Activated CD8-positive, alpha-beta T cell treated with anti-CD3 and anti-CD28 coated beads for 36 hours (primary cell): ENCODE measurements at places on chromosomes 16 and 17. TPM values are rescaled to one million over a fixed set of nuclear protein-coding genes. Genes with fewer than 3 reads are reported as not detected.

- no peak for DNase-seq
These were observed 255.9 kb upstream of the PMFBP1 start for GRCh38 chr16:72427783-72428331.

Gene SNAI3
- total RNA-seq = 5.3 TPM

- peak; percentile 66 for DNase-seq
These were observed 14.4 kb upstream of the GPRC5B start for GRCh38 chr16:19898924-19899604.

DNA sequence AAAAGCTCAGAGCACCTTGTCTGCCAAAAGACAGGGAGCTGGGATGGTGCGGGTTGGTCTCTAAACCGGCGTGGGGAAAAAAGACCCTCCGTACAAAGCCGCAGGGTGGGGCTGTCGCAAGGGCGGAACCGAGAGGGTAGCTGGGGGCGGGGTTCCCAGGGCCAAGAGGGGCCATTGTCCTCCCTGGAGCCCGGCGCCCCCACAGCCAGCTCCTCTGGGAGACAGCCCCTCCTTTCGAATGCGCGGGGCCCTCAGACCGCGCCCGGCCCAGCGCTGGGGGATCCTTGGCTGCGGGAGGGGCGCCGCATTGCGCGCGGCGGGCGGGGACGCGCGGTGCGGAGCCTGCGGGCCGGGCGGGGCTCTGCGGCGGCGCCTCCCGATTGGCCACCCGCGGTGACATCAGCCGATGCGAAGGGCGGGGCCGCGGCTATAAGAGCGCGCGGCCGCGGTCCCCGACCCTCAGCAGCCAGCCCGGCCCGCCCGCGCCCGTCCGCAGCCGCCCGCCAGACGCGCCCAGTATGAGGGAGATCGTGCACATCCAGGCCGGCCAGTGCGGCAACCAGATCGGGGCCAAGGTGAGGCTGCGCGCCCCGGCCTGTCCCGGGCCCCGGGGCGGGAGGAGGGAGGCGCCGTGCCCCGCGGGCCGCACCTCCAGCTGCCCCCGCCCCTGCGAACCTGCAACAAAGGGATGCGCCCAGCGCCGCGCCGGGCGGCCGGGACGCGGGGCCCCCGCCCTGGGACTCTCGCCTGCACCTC, at the start of gene TUBB3:
Gene TUBB3 (plus strand): TSS at position 459 of the 756 bp plus-strand sequence. CDS start 60 bp downstream, at position 519.
- peak; percentile 60 for DNase-seq

- DNase-seq = no peak
These were observed 22.4 kb upstream of the SEC14L1 start for GRCh38 chr17:77118251-77118928.

DNA sequence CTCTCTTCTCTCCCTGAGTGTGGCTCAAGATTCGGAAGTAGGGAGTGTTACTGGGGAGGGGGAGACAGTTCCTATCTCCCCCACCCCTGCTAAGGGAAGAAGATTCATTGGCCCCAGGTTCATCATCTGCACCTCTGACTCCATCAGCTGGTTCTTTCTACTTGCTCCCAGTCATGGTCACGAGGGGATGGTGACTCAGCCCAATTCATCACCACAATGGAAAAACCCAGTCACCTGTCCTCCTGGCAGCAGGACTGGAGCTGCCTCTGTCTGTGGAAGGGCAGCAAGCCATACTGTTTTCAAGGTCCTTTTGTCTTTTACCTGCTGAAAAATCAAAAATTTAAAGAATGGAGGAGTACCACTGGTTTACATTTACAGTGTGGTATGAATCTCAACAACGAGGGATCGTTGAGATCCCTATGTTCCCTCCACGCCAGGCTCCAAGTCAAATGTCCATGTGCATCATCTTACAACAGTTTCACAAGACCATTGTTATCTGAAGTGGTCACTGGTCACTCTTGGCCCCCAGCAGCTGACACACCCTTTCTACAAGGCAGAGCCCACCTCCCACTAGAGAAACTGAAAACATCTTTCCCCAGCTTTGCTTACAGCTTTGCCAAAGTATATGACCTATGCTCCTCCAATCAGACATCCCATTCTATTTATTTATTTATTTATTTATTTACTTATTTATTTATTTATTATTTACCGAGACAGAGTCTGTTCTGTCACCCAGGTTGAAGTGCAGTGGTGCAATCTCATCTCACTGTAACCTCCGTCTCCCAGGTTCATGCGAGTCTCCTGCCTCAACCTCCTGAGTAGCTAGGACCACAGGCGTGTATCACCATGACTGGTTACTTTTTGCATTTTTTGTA, 40.4 kb upstream of the NDRG4 start:
- peak; percentile 87 for DNase-seq

Gene FBXW10
- total RNA-seq = not detected

- DNase-seq = no peak
These were observed 4.5 kb upstream of the TMEM235 start for GRCh38 chr17:78226759-78227454.

DNA sequence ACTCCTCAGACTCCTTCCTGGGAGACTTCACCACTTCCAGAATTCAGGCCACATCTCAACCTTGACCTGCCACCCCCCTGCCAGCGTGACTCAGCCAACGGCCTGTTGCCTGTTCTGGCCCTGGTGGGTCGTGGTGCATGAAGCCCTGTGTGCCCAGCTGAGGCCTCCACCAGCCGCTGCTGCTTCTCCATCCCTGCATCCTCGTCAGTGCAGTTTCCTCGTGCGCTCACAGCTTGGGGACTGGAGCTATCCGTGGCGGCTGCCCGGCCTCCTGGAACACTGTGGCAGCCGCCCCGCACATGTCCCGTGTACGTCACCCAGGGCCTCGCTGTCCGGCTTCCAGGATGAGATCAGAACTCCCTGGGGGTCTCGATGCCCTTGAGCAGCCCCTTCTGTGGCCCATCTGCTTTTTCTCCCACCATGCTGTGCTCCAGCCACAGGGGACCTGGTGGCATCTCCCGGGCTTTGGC, 8.0 kb upstream of the TEDC2 start:
- no peak for DNase-seq

DNA sequence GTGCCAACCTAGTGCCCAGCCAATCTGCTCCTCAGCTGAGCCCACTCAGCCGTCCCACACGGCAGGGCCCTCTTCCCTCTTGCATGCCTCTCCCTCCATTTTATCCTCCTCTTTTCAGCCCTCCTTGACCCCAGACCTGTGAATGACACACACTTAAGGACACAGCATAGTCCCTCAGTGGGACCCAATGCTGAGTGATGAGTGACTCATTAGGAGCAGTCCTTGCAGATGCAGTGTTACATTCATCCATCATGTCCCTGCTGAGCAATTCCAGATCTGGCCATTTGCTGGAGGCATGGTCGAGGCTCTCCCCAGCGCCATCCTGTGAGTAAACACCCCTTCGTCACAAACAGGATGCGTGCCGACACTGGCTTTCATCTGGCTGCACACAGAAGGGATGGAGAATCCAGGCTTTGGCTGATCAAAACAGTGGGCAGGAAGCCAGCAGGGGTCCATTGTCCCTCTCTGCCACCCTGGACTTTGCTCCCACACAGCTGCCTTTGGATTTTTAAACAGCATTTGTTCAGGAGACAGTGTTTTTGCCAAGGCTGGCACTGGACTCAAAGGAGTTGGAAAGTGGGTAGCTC, 122.6 kb downstream of the AXIN2 start:
- DNase-seq = no peak

- no peak for DNase-seq
These were observed 64.4 kb downstream of the MAP2K6 start for GRCh38 chr17:69478916-69479315.

Gene KIF2B
- total RNA-seq = not detected

- no peak for DNase-seq
These were observed 99.0 kb downstream of the PRKCA start for GRCh38 chr17:66401364-66401763.

- DNase-seq = no peak
These were observed 499.1 kb upstream of the CDH5 start for GRCh38 chr16:65867276-65867960.

Gene TMEM238L
- total RNA-seq = not detected

GRCh38 chr17:77425791-77426641, 285.2 kb downstream of the SEC14L1 start:
- peak; percentile 82 for DNase-seq

GRCh38 chr17:30975042-30975820, 4.4 kb downstream of the RNF135 start:
- DNase-seq = no peak

GRCh38 chr16:57186872-57187854, 1.0 kb downstream of the RSPRY1 start:
- peak; percentile 37 for DNase-seq

Gene HEXIM2
- total RNA-seq = 4.2 TPM

- no peak for DNase-seq
These were observed 26.1 kb downstream of the CDR2 start for GRCh38 chr16:22348291-22348690.

Gene KRT40
- total RNA-seq = not detected

Gene TIGD7
- 4.0 TPM for total RNA-seq

DNA sequence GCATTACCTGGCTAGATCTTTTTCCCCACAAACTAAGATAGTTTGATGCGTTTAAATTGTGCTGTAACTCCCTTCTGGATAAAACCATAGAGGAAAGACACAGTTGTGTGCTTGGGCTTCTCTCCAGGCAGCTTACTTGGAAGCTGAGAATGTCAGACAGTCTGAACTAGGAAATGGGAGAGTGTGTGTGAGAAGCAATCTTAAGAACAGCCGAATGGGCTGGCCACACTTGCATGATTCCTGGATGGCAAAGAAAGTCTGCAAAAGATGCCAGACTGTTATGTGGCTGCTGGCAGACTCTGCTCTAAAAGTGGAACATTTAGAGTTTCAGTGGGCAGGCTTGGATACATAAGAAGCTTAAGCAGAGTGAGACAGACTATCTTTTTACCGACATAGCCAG, 384.3 kb upstream of the PSMD7 start:
- no peak for DNase-seq

Gene NEUROD2
- not detected for total RNA-seq

GRCh38 chr16:71425746-71426068, 16.1 kb downstream of the TLE7 start:
- DNase-seq = no peak

DNA sequence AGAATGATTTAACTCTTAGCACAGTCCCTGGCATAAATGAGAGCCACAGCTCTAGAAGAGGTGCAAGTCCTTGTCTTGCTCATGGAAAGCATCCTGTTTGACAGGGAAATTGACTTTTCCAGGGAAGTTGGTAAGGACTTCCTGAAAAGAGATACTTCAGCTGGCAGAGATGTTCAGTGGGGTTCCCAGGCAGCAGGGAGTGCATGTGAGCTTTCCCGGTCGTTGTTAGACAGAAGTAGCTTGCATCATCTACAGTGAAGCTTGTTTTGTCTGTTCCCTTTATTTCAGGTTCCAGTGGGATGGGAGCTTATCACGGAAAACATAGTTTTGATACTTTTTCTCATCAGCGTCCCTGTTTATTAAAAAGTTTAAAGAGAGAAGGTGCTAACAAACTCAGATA, 22.9 kb downstream of the ALDH3A2 start:
- no peak for DNase-seq

DNA sequence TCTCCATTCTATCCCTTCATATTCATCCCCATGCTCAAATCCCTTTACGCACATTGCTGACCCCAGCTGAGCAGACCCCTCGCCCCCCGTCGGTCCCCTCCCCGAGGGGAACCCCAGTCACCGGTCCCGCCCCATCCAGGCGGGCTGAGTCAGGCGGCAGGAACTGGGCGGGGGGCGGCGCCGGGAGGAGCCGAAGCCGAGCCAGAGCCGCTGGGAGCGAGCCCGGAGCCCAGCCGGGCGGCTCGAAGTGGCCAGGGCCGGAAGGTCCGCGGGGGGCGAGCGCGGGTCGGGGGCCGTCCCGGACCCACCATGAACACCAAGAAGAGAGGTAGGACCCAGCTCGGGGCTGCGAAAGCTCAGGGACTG, 8.6 kb downstream of the RIPOR1 start:
- peak; percentile 60 for DNase-seq

DNA sequence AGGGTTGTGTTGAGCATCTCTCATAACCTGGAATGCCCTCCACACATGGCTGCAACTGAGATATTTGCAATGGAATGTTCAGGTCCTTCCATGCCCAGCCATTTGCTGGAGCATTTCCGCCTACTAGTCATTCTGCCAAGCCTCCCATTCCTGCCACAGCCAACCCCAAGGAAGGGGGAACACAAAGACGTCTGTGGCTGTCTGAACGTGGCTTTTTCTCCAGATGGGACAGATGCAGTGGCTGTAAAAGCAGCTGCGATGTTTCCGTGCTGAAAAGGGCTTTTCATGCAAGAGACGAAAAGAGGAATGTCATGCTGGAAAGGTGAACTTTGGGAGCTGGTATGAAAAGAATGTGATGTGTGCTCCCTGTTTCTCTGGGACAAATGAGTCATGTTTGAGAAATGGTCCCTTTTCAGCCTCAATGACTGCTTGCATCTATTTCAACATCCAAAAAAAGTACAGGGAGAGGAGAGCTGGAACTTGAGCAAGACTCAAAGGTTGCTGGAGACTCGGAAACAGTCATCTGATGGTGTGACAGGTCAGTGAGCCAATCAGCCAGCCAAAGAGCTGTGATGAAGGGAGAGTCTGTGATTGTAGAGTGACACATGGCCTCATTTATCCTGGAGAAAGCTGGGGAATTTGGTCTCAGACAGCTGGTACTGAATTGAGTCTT, 208.9 kb downstream of the SHISA9 start:
- DNase-seq = no peak

Gene GNAO1
- total RNA-seq = 2.3 TPM

DNA sequence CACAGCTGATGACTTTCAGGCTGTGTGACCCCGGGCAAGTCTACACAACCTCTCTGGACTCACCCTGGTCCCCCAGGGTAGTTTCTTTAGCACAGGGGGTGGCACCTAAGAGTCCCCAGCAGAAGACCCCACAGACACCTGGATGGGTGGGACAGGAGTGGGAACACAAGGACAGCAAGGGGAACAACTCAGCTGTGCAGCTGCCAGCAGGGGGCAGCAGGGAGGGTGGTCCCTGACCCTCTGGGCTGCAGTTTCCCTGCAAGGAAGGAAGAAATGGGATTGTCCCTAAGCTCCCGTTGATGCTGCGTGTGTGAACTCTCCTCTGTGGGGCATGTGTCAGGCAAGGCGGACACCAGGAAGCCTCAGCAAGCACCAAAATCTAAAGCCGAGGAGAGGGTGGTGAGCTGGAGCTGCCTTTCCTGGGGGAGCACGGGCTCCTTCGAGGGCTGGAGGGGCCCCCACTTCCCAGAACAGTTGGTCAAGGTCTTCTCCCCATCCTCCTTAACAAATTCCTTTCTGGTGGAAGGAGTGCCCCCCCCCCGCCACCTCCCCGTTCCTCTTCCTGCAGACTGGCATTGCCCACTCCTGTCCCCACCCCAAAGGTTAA, 24.1 kb upstream of the CDH5 start:
- DNase-seq = peak; percentile 43

GRCh38 chr16:47895146-47895545, 260.6 kb downstream of the ABCC12 start:
- no peak for DNase-seq

DNA sequence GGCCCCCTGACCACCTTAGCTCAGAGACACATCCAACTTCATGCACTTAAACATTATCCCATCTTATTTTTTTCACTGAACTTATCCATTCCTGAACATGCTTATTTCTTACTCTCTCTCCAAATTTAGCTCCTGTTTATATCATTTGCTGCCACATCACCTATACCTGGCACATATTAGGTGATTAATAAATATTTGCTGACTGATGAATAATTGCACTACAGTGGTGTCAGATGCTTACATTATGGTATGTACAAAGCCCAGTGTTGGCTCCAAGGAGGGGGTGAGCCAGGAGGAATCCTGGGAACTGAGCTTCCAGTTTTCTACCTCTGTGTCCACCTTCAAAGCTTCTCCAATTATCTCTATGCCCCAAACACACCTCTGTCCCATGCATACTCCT, 124.0 kb upstream of the PMFBP1 start:
- DNase-seq = no peak

Gene CA5A
- not detected for total RNA-seq

Gene PPY
- total RNA-seq = not detected

- no peak for DNase-seq
These were observed 31.7 kb downstream of the DRC3 start for GRCh38 chr17:18004345-18004744.
